Heart left ventricle (tissue), 16 donors: ENCODE measurements at places on chromosomes 2 and 18.

- DNase-seq = no peak
Measured at GRCh38 chr2:236341067-236341466, 76.9 kb upstream of the ASB18 start.

DNA sequence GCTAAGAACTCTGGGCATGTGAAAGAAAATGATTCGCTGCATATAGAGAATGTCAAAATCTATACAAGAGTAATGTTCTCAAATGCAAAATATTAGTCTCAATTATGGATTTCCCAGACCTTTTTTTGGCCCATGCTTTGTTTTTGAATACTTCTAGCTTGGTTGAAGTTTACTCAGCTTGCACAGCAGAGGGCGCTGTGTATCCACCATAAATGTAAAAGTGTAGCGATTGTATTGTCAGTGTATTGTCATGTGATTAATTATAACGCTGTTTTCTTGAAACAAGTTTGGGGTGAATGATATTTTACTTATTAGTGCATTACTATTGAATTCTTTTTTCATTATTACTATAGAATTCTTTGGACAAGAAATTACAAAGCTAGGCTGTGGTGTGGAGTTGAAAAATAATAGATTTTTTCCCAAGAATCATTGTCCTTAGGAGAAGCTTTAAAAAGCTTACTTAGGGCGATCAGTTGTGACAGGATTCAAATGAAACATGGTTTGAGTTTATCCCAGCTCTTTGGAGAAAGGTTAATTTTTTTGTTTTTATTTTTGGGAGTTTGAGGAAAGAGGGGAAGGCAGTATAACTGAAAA lies 98.3 kb downstream of the PIK3C3 start:
- DNase-seq = peak; percentile 29

DNA sequence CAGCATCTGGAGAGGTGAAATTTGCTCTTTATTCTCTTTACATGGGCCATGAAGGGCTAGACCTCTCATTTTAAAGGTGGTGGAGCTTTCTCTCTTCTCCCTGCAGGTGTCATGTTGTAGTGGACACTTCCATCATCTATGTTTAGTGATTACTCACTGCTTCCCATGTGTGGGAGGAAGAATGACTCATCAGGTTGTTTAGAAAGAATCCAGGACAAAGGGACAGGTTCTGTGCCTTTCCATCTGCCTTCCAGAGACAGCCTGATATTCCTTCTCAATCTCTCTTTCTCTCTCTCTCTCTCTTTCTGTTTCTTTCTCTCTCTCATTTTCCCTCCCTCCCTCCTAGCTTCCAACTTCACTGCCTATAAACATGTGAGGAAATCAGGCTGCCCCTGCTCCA lies 38.7 kb downstream of the SCG2 start:
- DNase-seq = no peak

DNA sequence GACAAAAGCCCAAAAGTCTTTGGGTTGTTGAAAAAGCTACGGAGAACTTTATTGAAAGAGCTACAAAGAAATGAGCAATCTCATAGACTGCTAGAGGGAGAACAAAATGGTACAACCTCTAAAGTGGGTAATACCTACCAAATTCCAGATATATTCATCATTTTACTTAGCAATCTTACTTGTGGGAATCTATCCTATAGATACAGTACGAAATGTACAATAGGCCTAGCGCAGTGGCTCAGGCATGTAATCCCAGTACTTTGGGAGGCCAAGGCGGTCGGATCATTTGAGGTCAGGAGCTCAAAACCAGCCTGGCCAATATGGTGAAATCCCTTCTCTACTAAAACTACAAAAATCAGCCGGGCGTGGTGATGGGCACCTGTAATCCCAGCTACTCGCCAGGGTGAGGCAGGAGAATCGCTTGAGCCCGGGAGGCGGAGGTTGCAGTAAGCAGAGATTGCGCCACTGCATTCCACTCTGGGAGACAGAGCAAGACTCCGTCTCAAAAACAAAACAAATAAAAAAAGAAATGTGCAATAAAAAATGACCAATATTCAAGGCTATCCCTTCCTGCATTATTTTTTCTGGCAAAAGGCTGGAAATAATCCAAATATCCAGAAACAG lies 10.1 kb downstream of the EXOC6B start:
- no peak for DNase-seq

DNA sequence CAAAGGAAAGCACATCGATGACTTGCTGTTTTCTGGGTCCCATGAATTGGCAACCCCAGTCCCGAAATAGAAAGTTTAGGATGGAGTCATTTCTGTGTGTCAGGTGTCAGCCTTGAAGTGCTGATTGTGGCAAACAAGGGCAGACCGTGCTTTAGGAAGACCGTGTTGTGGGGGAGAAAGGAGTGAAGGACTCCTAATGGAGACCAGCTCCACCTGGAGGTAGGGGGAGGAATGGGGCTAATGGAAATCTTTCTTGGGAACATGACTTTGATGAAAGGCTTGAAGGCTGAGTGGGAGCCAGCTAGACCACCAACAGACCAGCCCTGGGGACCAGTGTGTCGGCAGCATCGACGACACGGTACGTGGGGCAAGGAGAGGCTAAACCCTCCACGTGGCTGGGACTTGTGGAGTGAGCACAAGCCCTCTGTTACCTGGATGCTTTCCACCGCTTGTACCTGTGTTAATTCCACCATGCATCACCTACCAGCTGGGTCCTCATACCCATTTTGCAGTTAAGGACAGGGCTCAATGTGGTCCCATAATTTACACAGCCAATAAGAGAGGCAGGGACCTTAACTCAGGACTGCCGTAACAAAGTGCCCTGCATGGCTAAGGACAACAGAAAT lies 104.2 kb downstream of the SH3BP4 start:
- no peak for DNase-seq

DNA sequence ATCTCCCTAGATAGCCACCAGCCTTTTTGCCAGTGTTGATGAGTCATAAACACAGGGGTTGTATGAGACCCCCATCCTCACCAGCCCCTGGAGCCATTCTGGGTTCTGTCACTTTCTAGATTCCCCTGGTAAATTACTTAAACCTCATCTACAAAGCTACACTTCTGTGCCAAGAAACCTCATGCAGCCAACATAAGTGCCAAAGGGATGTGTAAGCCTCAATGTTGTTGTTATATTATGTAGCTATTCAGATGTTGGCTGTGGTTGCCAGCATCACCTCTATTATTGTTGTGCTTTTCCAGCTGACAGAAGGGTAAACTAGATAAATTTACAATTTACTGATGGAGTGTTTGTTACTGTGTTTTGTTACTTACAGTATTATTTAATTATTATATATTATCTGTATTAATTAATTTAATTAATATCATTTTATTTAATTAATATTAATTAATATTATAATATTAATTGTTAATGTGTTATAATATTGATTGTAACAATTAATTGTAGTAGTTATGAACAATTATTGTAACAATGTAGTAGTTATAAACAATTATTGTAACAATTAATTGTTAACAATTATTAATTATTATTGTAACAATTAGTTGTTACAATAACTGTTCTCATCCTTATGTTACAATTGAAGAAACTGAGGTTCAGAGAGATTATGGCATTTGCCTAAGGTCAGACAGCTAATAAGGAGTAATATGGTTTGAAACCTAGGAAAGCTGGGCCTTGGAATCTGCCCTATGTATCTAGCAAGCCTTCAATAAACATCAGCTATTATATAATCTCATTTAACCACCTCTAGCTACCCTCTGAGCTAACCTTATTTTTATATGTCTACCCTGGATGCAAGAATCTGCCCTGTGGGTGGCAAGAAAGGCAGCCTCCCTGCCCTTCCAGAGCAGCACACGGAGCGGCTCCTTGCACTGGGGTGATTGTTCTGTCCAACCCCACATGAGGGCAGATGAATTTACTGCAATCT lies 36.1 kb downstream of the PSTPIP2 start:
- DNase-seq = no peak

DNA sequence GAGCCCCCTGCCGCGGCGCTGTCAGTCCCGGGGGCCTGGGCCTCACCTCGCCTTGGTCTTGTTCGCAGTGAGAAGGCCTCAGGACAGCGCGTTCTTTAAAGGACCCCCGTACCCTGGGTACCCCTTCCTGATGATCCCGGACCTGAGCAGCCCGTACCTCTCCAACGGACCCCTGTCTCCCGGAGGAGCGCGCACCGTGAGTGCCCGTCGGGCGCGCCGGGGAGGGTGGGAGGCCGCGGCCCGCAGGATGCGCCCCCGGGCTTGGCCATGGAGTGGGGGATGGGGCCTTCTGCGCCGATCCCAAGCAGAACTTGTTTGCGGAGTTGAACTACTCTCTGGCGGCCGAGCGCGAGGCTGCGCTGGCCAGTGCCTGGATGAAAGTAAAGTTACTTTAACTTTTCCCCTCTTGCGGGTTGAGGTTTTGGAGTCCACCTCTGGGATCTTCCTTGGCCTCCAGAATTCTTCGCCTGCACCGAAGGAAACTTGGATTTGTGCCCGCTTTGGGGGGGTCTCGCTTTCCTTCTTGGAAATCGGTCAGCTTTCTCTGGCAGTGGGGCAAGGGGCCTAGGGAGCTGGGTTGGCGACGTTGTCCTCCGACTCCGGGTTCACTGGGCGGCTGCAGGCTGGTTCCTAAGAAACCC lies 1.2 kb downstream of the TCF7L1 start:
- DNase-seq = peak; percentile 52

DNA sequence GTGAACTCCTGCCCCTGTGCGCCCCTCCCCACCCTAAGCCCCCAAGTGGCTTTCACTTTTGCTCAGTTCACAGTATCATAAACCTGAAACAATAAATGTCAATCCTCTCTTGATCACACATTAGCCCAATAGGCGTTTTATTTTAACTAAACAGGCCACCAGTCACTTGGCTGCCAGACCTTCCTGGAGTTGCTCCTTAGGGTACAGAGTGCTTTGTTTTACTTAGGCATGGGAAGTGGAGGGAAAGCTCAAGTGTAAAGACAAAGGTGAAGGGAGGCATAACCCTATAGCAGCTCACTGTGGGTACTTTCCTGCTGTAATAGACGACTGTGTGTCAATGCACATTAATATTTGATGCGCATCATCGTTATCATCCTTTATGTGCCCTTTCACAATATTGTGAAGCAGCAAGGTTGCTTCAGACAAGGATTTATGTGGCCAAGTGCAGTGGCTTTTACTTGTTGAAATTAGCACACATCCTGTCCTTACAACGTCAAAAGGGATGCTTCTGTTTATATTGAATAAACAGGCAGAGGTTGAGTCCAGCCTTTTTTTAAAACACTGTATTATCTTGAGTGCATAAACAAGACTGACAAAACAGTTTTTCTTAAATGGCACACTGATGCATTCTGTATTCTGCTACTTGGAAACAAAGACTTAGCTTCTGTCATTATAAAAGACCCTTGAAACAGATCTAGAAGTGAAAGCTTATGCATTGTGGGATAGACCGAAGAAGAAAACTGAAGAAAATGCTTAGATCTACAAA lies 168.5 kb downstream of the TMEFF2 start:
- no peak for DNase-seq

- no peak for DNase-seq
Measured at GRCh38 chr2:219186754-219187456, 8.8 kb downstream of the RETREG2 start.

- DNase-seq = no peak
Measured at GRCh38 chr18:35455926-35456763, 41.6 kb downstream of the INO80C start.

GRCh38 chr2:20525041-20526035 lies 78.5 kb downstream of the RHOB start:
- DNase-seq = no peak

- peak; percentile 29 for DNase-seq
Measured at GRCh38 chr2:151999053-151999452, 99.8 kb downstream of the CACNB4 start.

DNA sequence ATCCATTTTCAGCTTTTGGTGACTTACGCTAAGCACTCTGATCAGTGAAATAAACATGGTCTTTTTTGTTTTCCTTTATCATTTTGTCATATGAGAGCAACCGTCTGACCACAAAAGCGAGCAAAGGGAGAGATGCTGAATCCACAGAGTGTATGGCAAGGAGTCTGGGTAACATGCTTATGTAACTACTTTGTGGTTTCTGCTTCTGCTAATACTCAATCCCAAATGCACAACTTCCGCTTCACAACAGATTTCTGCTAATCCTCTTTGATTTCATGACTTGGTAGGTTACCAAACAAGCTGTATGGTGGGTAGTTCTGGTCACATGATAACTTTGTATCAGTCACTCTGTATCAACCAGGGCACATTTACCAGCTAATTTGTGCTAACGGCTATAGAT lies 908.4 kb upstream of the CRIM1 start:
- no peak for DNase-seq

- peak; percentile 83 for DNase-seq
Measured at GRCh38 chr2:64644458-64645382, 9.0 kb downstream of the SERTAD2 start.

GRCh38 chr2:84703831-84704230 lies 177.1 kb downstream of the TRABD2A start:
- DNase-seq = no peak

DNA sequence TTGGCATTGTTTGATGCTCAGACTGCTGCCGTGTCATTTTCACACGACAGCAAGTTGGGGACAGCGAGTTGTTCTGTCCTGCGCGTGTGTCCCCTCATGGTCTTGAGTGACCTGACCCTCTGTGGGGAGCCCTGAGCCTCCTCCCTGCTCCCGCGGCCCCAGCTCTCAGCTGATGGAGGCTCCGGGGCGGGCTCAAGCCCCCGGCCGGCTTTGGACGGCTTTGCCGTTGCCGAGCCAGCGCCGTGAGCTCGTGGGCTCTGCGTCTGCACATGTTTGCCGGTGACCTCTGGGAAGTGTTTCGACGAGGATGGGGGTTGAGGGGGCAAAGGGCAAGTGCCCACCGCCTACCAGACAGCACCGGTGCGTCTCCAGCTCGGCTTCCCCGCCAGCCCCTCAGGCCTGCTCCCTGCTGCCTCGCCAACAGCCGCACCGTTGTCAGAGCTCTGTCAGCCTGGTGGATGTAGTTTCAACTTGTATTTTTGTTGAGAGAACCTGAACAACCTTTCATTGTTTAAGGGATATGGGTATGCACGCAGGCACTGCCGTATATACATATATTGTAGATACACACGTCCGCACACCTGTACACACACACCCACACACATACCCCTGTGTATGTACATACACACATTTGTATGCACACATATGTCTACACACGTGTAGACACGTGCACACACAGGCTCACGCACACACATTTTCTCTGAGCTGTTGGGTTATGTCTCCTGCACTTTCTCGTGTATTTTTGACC lies 13.7 kb downstream of the PDCD1 start:
- no peak for DNase-seq

DNA sequence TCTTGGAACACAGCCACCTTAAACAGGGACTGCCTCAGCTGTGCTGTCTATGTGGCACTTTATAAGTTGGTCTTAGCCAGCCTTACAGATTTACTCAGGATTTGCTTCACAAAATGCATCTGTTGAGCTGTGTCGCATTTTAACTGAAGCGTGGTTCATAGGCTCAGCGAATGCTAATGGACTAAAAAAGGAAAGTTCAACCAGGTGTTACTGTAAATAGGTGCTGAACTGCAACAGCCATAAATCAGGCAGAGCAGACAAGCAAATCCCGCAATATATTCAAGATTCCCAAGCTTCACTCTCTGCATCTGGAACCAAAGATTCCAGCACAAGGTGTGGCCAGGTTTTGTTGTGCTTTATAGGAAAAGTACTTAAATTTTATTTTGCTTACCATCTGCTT lies 130.0 kb downstream of the EPHA4 start:
- no peak for DNase-seq

GRCh38 chr2:126884861-126885750 lies 13.6 kb upstream of the TEX51 start:
- DNase-seq = no peak
